ENCODE measurements at places on chromosomes 4 and X.

- DNase-seq: no peak
Measured at GRCh38 chr4:158796370-158797140, 27.7 kb downstream of the FNIP2 start.

GRCh38 chr4:123787512-123788080 is 391.0 kb downstream of the SPRY1 start:
- no peak for DNase-seq

DNA sequence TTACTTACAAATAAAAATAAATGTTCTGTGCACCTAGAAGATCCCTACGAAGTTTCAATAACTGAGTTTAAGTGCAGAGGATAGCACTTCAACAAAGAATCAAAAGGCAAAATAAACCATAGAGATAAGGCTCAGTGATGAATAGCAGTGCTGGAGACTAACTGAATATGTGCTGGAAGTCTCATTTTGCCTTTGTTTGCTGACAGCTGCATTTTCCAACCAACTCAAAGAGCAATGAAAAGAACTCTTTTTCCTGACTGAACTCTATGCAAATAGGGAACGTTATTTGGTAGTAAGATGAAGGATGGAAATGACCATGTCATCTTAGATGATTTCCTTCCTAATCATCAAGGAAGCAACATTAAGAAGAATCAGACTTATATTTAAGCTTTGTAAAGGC is 32.7 kb upstream of the ADH7 start:
- no peak for DNase-seq

DNA sequence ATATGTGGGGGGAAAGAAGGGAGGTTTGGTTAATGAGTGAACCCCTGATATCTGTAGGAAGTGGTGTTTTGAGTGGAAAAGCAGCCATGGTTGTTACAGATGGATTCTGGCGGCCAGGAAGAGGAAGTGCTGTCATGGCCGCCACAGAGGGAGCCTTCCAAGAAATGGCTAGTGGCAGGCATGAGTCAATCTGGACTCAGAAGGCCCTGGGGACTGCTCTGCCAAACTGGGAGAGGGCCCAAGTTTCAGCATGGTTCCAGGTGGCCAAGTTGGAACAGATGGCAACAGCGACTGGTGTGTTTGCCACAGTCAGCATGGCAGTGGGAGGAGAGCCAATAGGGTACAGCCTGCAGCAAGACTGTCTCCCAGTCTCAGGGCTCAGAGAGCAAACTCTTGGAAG is 32.5 kb downstream of the ETDB start:
- DNase-seq: no peak

GRCh38 chr4:11743976-11744375 is 315.3 kb upstream of the HS3ST1 start:
- no peak for DNase-seq

- no peak for DNase-seq
Measured at GRCh38 chr4:39255871-39256270, 73.5 kb downstream of the WDR19 start.

GRCh38 chrX:24216037-24216436 is 66.5 kb downstream of the ZFX start:
- no peak for DNase-seq

DNA sequence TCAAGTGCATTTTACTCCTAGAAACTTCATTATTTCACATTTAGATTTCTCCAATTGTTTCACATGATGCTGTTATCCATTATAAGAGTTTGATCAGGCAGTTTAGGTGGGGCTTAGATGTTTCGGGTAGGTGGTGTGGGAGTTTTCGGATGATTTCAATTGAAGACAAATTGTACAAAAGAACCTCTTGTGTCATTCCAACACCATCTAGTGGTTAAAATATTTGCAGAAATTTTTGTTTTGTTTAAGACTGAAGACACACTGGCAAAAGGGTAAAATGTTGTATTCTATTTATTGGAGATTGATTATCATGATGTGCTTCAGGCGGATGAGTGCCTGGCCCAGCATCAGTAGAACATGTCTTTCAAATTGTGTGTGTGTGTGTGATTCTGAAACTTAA is 212.7 kb downstream of the SH3BGRL start:
- DNase-seq: no peak

GRCh38 chrX:46912098-46912602 is at the start of gene JADE3:
JADE3 (plus strand) TSS chrX:46912421; CDS start chrX:46984895, 72,474 bp downstream.
- DNase-seq: peak; percentile 8

- DNase-seq: no peak
Measured at GRCh38 chr4:146059151-146059550, 116.4 kb upstream of the LSM6 start.

- DNase-seq: no peak
Measured at GRCh38 chr4:119794113-119794512, 165.5 kb upstream of the PDE5A start.

- DNase-seq: peak; percentile 8
Measured at GRCh38 chrX:79366873-79367749, at the start of gene ITM2A. ITM2A (minus strand) TSS chrX:79367334; CDS start chrX:79367215, 119 bp downstream.

GRCh38 chrX:103613362-103613890 is 5.7 kb downstream of the TCEAL3 start:
- no peak for DNase-seq

- no peak for DNase-seq
Measured at GRCh38 chr4:172377486-172378140, 564.4 kb downstream of the GALNTL6 start.

DNA sequence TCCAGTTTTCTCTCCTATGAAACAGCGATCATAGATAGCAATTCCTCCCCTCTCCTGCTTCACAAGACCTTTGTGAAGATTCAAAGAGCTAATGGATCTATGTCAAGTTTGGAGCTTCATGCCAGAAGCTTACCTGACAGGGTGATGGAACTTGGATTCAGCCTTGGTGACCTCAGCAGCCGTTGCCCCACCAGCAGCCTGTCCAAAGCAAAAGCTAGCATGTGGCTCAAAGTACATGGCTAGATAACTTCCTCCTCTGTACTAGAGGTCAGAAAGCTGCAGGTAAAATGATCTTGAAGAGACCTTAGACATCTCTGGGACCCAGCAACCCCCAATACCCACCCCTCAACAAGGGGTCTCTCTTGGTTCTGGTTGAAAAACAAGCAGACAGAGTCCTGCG is 1.8 kb downstream of the RIPPLY1 start:
- no peak for DNase-seq

- DNase-seq: no peak
Measured at GRCh38 chrX:131955099-131955777, 67.9 kb upstream of the STK26 start.

DNA sequence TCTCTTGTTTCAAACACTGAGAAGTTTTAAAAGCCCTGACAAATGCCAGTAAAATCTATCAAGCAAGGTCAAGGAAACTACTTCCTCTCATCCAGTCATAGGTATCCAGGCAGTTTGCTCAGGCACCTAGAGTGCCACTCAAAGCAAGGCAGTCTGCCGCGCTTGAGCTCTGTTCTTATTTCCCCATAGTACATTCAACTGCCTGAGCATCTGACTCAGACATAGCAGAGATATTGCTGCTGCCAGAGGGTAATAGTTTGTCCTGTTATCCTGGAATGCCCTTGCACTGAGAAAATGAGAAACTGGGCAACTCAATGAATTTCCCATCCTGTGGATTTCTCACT is 16.1 kb upstream of the ATP8A1 start:
- no peak for DNase-seq

- DNase-seq: no peak
Measured at GRCh38 chr4:186068581-186069348, at the start of gene TLR3. TLR3 (plus strand) TSS chr4:186069156; CDS start chr4:186076620, 7,464 bp downstream.

- DNase-seq: no peak
Measured at GRCh38 chr4:170388255-170388654, 298.5 kb upstream of the AADAT start.

DNA sequence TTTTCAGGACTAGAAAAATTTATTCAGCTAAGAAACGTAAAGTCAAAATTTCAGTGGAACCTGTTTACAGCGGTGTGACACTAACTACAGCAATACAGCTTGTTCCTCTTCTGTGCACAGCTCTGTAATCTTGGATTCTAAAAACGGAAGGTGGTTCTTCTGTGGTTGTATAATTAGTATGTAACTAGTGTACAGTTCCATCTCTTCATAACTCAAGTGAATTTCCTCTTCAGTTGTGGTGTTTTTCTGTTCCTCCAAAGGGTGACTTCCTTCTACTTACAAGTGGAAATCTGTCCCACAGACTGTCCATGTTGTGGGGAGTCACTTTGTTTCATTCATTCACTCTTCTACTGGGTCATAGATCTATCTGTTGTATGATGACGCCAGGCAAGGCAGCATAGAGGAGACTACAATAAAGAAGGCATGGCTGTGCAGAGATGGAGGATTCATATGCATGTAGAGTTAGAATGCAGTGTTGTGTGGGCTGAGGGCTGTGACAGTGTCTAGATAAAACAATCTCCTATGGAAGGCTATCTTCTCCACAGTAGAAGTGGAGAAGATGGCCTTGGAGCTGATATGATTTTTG is 5.4 kb downstream of the DAPP1 start:
- no peak for DNase-seq

- no peak for DNase-seq
Measured at GRCh38 chr4:1152290-1152689, 20.1 kb downstream of the SPON2 start.

- no peak for DNase-seq
Measured at GRCh38 chrX:30525732-30526131, 51.8 kb downstream of the TASL start.

Data from stimulated activated CD4-positive, alpha-beta T cell treated with anti-CD3 and anti-CD28 coated beads, Interleukin-15, amount 100 ng/mL, for 1 hour (primary cell).